ENCODE measurements at places on chromosomes 11 and 22. TPM values are rescaled to one million over a fixed set of nuclear protein-coding genes. Genes with fewer than 3 reads are reported as not detected.

B4GALNT4 gene
- total RNA-seq, result 21.8 TPM

C11orf91 gene
- total RNA-seq, result not detected

SMC1B gene
- total RNA-seq, result not detected

PRG3 gene
- total RNA-seq, result not detected

SLC22A9 gene
- not detected for total RNA-seq

C22orf42 gene
- total RNA-seq, result not detected

PIM3 gene
- 31.6 TPM for total RNA-seq

TP53AIP1 gene
- 7.3 TPM for total RNA-seq

MS4A5 gene
- total RNA-seq, result not detected

MAML2 gene
- total RNA-seq, result 2.9 TPM

CRYBA4 gene
- total RNA-seq, result not detected

SCN4B gene
- 7.8 TPM for total RNA-seq

CREB3L1 gene
- total RNA-seq, result 0.31 TPM

CBLIF gene
- not detected for total RNA-seq

SCARF2 gene
- 3.1 TPM for total RNA-seq

DDIAS gene
- 4.7 TPM for total RNA-seq

NEAT1 gene
- total RNA-seq, result 7.9 TPM

SYT9 gene
- not detected for total RNA-seq

KDM4D gene
- 1.2 TPM for total RNA-seq

ANGPTL5 gene
- total RNA-seq, result not detected

OR4D5 gene
- not detected for total RNA-seq

C11orf42 gene
- total RNA-seq, result not detected

OR4X1 gene
- total RNA-seq, result not detected

PPP2R5B gene
- total RNA-seq, result 28.7 TPM

INCENP gene
- total RNA-seq, result 19.2 TPM

ALDH3B2 gene
- 0.87 TPM for total RNA-seq

WEE1 gene
- 17.2 TPM for total RNA-seq

BTG4 gene
- total RNA-seq, result not detected

CADM1 gene
- 25.5 TPM for total RNA-seq

IFITM10 gene
- not detected for total RNA-seq

APOBEC3G gene
- total RNA-seq, result 8.4 TPM

OR52I1 gene
- total RNA-seq, result not detected

SLC1A2 gene
- not detected for total RNA-seq

NTM gene
- 17.3 TPM for total RNA-seq

PLAAT4 gene
- total RNA-seq, result not detected

CDHR5 gene
- not detected for total RNA-seq

LAYN gene
- 38.8 TPM for total RNA-seq

C1QTNF4 gene
- 0.08 TPM for total RNA-seq

CFAP300 gene
- total RNA-seq, result 5.9 TPM

VPREB3 gene
- total RNA-seq, result not detected

APOBEC3B gene
- 2.6 TPM for total RNA-seq
